ENCODE measurements at places on chromosomes 2 and 18. TPM values are rescaled to one million over a fixed set of nuclear protein-coding genes. Genes with fewer than 3 reads are reported as not detected.

The UXS1 gene
- total RNA-seq, result 45.5 TPM

The PSMA8 gene
- not detected for total RNA-seq

The EGR4 gene
- not detected for total RNA-seq

The MGAT4A gene
- 0.86 TPM for total RNA-seq

The CABLES1 gene
- 14.1 TPM for total RNA-seq

The ESPNL gene
- total RNA-seq, result 2.5 TPM

The KYNU gene
- 0.20 TPM for total RNA-seq

The CENPA gene
- 2.7 TPM for total RNA-seq

The BMP10 gene
- not detected for total RNA-seq

The CCDC102B gene
- total RNA-seq, result 64.7 TPM

The GREB1 gene
- total RNA-seq, result 0.52 TPM

The ABCB11 gene
- total RNA-seq, result 0.13 TPM

The DSC2 gene
- 0.07 TPM for total RNA-seq

The AGXT gene
- not detected for total RNA-seq

The HSBP1L1 gene
- total RNA-seq, result 3.9 TPM

The DSG1 gene
- total RNA-seq, result not detected

The UGT1A10 gene
- total RNA-seq, result 0.10 TPM

The PLEKHM3 gene
- 18.1 TPM for total RNA-seq

The PLEK gene
- total RNA-seq, result 0.07 TPM

The TCF23 gene
- not detected for total RNA-seq

The INO80D gene
- 9.0 TPM for total RNA-seq

Data from smooth muscle cell of the pulmonary artery (primary cell).